ENCODE measurements at places on chromosomes 1 and 21.

DNA sequence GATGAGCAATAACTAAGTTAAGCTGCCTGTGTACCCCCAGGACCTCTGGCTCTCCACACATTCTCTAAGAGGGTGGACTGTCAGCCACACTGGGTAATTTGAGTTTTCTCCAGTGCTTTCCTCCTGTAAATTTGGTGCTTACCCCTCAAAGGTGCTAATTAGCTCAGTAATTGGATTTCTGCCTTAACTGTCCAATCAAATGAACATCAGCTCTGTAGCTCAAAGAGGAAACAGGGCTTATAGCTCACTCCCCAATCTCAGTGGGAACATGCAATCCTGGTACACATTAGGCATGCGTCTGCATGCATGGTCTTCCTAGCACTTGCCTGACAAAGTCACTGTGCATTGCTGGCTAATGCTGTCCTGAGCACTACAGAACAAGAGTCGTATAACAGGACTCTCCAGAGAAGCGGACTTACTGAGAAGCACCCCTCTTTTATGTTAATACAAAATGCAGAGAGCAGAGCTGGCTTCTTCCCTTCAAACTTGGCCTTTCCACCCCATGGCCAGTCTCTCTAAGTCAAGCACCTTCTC lies 110.1 kb downstream of the NTPCR start:
- DNase-seq, result no peak

- DNase-seq, result no peak
These were observed 11.7 kb upstream of the EPHA2 start for GRCh38 chr1:16167331-16168143.

- no peak for DNase-seq
These were observed 7.0 kb downstream of the KDM5B start for GRCh38 chr1:202801175-202801574.

DNA sequence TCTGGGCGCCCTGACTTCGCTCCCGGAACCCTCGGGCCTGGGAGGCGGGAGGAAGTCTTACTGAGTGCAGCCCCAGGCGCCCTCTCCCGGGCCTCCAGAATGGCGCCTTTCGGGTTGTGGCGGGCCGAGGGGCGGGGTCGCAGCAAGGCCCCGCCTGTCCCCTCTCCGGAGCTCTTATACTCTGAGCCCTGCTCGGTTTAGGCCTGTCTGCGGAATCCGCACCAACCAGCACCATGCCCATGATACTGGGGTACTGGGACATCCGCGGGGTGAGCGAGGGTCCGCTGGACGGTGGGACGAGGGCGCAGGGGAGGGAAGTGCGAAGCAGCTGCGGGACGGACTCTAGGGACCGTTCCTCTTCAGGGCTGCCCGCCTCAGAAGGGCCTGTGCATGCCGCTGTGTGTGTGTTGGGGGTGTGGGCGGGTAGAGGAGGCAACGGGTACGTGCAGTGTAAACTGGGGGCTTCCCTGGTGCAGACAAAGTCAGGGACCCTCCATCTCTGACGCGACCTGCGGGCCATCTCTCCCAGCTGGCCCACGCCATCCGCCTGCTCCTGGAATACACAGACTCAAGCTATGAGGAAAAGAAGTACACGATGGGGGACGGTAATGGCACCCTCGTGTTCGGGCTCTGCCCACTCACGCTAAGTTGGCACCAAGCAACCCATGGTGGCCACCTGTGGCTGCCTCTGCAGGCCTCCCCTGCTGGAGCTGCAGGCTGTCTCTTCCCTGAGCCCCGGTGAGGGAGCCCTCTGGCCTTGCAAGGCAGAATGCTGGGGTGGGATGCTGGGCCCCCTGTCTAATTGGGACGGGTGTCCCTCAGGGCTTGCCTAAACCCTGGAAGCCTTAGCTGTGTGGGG lies at the start of gene GSTM1:
Gene GSTM1 (plus strand): TSS at position 177 of the 859 bp plus-strand sequence. CDS start 57 bp downstream, at position 234.
- no peak for DNase-seq

DNA sequence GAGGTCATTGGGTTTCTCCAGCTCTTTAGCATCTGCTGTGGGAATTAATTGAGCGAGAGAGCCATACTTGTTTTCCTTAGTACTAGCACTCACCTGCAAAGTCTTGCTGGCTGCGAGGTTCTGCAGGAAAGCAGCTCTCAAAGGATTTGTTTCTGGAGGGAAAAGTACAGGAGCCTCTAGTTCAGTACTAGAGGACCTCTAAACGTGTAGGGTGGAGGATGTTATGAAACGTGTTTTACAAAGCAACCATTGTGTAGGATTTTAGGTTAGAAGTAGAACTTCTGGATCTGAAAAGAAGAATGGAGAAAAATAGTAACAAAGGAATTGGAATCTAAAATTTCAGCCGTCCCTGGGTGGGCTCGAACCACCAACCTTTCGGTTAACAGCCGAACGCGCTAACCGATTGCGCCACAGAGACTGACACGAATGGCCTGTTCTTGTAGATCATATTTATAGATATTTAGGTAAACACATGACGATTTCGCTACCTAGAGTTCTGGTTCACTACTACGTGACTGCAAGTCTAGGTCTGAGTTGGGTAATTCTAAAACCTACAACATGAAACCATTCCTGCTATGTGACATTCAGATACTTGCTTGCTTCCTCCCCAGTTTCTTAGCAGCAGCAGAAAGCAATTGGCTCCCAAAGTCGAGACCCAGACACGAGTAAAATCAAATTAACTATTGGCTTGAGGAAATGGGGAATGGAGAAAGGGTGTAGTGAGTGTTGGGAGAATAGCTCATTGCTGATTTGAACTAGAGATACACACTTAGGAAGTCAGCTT lies 60.2 kb upstream of the CFAP126 start:
- DNase-seq, result no peak

DNA sequence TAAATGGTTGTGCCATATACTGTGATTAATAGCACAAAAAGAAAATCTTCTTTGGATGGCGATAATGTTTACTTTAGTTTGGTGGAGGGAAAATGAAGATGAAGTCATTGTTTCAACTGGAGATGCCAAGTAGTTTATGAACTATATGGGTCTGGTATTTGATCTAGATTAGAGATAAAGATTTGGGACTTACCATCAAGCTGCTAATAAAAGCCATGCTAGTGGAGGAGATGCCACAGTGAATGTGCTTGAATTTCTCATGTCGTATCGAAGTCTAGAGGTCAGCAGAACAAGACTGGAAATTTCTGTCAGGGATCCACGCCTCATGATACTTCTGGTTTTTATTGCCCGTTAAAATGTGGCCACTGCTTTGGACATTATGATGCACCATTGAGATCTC lies 742.0 kb downstream of the NCAM2 start:
- DNase-seq, result no peak

DNA sequence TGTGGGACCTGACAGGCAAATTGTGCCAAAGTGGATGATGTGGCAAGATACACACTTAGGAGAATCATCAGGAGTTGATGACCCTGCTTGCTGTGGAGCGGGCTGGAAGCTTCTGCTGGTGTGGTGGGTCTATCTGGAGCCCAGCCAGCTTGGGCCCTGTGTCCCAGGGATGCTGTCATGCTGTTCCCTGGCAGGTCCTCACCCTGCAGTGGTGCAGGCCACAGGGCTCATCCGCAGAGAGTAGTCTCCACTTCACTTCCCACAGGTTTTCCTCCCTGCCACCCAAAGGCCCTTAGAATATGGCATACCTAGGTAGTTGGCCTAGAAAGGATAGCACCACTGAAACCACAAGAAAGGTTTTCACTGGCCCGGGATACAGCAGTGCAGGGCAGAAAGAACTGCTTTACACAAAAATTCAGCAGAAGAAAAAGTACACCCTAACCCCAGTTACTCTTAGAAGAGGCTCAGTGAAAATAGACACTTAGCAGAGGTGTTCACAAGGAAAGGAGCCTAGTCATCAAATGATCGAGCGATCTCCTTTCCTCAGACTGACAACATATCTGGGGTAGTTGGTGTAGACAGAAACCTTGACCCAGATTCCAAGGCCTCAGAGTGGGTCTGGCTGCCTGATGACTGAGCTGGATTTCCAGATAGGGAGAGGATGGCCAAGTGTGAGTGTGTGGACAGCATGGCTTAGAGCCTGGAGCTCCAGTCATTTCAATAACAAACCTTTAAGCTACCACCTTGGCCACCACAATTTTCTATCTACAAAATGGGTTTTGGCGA lies 1.3 kb upstream of the C1orf226 start:
- DNase-seq, result no peak

DNA sequence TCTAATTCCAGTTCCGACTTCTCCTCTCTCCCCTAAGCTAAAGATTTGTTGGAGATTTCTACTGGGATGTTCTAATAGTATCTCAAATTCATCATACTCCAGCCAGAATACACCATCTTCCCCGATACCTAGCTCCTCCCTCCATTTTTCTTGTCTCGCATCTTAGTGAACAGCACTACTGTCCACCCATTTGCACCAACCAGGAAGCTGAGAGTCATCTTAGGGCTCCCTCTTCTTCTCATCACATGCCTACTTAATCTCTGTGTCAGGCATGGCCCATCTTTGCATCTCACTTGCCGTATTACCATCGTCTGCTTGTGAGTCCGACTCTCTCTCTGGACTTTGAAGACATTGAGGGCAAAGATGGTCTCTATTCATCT lies 3.5 kb upstream of the TRIM63 start:
- no peak for DNase-seq

- no peak for DNase-seq
These were observed 1.8 kb downstream of the SON start for GRCh38 chr21:33544451-33545195.

DNA sequence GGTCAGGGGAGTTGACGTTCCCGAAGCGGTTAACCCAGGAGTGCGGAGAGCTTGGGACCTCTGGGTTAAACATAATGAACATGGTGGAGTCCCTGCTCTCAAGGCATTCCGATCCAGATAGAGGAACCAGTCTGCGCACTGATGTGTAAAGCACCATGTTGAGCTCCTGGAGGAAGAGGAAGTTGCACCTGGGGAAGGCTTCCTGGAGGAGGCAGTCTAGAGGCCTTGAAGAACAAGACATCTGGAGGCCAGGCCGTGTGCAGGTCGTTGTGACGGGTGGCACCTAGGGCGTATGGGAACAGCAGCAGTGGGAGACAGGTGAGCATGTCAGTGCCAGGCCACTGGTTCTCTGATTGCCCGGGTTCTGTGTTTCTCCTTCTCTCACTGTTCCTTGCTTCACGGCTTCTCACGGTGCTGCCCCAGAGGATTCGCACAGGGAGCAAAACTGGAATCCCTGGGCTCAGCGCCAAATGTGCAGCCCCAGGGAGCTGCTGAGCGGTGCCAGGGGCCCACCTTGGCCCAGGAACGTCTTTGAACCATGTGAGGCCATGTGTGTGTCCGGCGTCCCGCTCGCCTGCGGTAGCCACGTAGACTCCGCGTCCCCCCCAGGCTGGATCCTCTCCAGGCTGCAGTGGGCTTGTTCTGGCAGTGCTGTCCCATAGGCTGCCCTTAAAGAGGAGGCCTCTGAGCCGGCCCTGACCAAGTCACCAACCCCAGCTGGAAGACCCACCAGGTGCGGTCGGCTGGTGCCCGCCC lies 122.9 kb upstream of the GALNT2 start:
- no peak for DNase-seq

DNA sequence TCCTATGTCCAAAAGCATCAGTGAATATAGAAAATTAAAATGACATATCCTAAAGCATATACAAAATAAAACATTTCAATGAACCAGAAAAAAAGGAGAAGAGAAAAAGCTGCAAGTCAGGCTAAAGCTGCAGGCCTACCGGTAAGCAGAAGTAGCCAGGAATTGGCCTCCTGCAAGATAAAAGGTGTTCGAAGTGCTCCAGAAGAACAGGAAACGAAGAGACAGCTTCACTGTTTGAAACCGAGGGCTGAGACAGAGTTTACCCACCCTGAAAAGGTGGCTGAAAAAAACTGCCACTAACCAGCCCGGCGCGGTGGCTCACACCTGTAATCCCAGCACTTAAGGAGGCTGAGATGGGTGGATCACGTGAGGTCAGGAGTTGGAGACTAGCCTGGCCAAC lies 37.4 kb downstream of the NSL1 start:
- peak; percentile 12 for DNase-seq

GRCh38 chr1:207463021-207463420 lies 8.9 kb downstream of the CR2 start:
- no peak for DNase-seq

GRCh38 chr1:173506437-173506836 lies 29.3 kb downstream of the PRDX6 start:
- no peak for DNase-seq

GRCh38 chr1:48572646-48573258 lies 100.7 kb upstream of the SPATA6 start:
- DNase-seq, result peak; percentile 53

DNA sequence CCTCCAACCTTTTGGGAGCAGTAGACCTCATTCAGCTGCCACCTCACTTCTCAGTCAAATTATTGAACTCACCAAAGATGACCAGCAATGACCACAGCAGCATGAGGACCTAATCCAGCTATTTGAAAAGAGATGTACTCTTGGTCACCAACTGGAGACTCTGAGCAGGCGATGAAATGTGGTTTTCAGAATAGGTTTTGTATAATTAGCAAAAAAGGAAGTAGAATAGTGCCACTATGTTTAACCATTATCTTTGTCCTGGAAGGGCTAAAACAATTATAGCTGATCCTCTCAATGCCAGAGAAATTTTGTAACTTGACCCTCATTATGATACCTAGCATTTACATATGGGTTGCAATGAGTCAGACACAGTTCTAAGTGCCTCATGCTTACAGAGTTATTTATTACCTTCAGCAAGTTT lies at the start of gene FCRL2:
Gene FCRL2 (minus strand): TSS at position 162 of the 421 bp plus-strand sequence. CDS start 59 bp downstream, at position 103.
- peak; percentile 33 for DNase-seq

GRCh38 chr1:159960721-159961381 lies 6.8 kb upstream of the SLAMF9 start:
- DNase-seq, result no peak

GRCh38 chr1:77143529-77144121 lies 75.6 kb downstream of the PIGK start:
- DNase-seq, result peak; percentile 19

- no peak for DNase-seq
These were observed 872.4 kb downstream of the BRINP3 start for GRCh38 chr1:189605226-189605625.

DNA sequence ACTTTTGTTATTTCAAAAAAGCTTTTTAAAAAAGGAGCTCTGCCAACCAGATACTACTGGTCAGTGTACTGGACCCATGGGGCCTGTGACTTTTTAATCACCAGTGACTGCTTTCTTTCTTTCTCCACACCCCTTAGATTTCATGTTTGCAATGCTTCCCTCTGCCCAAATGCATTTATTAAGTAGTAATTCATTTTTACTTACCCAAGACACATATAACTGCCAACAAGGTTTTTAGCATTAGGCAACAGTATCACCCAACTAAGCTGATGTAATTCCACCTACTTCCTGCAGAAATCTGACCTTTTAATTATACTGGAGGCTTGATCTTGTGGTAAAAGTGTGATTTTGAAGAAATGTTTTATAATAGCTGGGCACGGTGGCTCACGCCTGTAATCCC lies 12.5 kb downstream of the MECR start:
- peak; percentile 47 for DNase-seq

GRCh38 chr1:41387667-41388091 lies 26.4 kb downstream of the FOXO6 start:
- DNase-seq, result no peak

DNA sequence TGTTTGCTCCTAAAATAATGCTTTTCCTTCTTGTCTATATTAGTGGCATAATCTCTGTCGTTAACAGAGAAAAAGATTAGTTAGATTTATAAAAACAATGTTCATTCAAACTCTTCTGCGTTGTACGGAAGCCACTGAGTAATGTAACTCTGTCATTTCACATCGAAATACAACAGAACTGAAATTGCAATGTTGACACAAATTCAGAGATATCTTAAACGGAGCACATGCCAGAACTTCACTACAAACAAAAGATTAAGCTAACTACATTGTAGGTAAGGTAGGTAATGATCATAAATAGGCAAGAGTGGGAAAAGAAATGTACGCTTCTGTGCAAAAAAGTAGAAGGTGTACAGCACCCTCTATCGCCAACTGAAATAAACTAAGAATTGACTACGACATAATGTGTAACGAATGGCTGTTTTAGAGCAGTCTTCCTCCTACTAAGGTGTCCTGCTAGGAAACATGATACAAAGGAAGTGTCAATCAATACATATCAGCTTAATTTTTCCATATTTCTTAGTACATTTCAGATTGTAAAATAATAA lies 56.6 kb downstream of the PCNX2 start:
- DNase-seq, result no peak
